ENCODE measurements at places on chromosomes 12 and 14. TPM values are rescaled to one million over a fixed set of nuclear protein-coding genes. Genes with fewer than 3 reads are reported as not detected.

SYT1 gene
- total RNA-seq, result 5.3 TPM

SOAT2 gene
- 0.24 TPM for total RNA-seq

IL26 gene
- not detected for total RNA-seq

CELA1 gene
- not detected for total RNA-seq

TGM1 gene
- 0.89 TPM for total RNA-seq

FIGNL2 gene
- 0.23 TPM for total RNA-seq

Measured in A549 treated with Mapracorat at 1 μM for 4 hours (cell line).